ENCODE measurements at places on chromosomes 13 and 19.
A peak's percentile ranks its signal among the peaks of the same experiment; 100 is the strongest.

GRCh38 chr13:81551036-81551435, 1210.1 kb upstream of the SPRY2 start:
- DNase-seq = no peak

DNA sequence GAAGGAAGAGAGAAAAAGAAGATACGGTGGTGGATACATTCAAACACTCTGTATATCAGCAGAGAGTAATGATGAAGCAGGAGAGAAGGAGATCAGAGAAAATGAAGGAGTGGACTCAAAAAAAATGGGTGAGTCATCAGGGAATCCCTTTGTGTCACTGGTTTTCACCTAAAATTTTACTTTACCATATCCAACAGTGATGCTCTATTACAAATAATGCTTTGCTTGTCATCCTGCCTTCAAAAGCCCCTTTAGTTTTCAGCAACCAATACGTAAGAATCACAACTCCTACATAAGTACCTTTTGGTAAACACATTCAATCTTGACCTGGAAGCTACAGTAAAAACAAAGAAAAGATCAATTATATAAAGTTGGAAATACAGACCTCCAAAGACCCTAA, 88.8 kb downstream of the ENOX1 start:
- DNase-seq = no peak

DNA sequence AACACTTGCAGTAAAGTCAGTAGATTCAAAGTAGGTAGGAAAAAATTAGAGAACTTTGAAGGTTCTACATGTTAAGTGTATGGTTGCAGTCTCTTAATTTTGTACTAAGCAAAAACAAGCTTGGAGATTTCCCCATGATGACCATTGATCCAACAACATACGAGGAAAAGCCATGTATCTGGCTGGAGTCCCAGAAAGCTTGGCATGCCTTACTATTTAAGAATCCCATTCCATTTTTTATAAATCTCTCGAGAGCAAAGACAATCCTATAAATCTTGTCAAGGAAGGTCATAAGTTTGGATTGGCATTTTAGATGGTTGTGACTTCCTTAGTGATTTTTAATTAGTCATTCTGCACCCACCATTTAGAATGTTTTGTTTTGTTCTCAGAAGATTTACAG, 495.9 kb downstream of the GPC5 start:
- no peak for DNase-seq

- DNase-seq = no peak
Measured at GRCh38 chr13:51980908-51981307, 30.3 kb downstream of the ATP7B start.

DNA sequence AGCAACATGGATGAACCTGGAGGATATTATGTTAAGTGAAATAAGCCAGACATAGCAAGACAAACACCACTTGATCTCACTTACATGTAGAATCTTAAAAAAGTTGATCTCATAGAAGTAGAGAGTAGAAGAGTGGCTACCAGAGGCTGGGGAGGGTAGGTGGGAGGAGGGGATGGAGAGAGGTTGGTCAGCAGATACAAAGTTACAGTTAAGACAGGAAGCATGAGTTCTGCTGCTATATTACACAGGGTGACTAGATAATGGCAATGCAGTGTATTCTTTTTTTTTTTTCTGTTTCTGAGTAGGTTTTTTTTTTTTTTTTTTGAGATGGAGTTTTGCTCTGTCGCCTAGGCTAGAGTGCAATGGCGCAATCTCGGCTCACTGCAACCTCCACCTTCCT, 15.2 kb upstream of the THSD1 start:
- no peak for DNase-seq

DNA sequence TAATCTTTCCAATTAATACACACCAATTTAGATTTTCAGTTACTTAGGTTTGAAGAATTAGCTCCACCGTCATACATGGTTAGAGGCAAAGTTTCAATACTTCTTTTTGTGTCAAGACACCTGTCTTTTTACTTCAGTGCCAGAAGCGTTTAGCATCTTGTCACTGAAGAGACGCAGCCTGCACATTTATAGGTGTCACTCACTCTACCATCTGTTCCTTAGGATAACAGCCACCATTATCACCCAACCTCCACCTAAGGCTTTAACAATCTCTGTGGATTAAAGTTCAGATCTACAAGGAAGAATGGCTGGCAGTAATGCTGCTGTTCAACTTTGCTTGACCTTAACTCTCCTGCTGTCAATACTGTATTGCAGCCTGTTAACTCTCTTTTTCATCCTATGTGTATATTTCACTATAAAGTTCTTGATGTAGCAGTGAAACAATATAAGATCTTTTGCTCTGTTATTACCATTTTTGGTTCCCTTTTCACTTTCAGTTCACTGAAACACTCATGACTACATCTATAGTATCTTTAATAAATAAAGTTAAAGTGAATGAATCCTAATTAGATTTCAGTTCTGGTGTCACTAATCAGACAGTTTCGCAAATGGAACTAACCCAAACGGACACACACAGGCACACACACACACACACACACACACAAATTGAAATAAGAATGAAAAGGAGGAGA, 435.6 kb downstream of the PCDH9 start:
- DNase-seq = no peak

DNA sequence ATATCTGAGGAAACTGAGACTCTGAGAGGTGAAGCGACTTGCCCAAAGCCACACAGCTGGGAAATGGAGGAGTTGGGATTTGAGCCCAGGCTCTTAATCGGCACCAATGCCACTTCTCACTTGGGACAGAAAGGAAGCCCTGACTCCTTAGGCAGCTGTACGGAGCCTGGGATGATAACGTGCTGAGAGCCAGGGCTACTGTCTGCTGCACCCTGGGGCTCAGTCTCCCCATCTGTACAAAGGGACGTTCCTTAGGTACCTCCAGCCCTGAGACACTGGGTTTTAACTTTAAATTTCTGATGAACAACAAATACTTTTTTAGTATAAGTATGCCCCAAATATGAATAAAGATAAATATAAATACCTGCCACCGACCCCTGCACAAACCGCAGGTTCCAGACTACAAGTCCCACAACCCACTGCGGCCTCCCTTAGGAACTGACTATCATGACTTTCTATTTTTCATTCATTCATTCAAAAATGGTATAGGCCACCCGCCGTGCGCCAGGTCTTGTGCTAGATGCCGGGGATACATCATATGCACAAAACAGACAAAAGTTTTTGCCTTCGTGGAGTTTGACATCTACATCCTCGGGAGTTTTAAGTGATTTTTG, 776 bp upstream of the NCLN start:
- DNase-seq = peak; percentile 36

DNA sequence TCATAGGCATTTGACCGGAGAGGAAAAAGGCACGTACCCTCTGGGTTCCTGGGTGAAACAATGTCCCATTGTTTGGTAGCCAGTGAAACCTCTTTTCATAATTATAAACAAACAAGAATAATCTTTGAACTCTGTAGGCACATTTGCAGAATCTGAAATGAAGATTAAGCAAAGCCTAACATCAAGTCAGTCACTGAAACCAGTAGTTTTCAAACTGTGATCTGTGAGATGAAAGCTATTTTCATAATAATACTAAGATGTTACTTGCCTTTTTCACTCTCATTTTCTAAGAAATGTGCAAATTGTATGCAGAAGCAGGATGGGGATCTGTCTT, 105.4 kb downstream of the WDFY2 start:
- DNase-seq = no peak

- no peak for DNase-seq
Measured at GRCh38 chr13:112342841-112343361, 33.3 kb upstream of the SPACA7 start.

- no peak for DNase-seq
Measured at GRCh38 chr13:99652901-99653300, 151.6 kb downstream of the TM9SF2 start.

DNA sequence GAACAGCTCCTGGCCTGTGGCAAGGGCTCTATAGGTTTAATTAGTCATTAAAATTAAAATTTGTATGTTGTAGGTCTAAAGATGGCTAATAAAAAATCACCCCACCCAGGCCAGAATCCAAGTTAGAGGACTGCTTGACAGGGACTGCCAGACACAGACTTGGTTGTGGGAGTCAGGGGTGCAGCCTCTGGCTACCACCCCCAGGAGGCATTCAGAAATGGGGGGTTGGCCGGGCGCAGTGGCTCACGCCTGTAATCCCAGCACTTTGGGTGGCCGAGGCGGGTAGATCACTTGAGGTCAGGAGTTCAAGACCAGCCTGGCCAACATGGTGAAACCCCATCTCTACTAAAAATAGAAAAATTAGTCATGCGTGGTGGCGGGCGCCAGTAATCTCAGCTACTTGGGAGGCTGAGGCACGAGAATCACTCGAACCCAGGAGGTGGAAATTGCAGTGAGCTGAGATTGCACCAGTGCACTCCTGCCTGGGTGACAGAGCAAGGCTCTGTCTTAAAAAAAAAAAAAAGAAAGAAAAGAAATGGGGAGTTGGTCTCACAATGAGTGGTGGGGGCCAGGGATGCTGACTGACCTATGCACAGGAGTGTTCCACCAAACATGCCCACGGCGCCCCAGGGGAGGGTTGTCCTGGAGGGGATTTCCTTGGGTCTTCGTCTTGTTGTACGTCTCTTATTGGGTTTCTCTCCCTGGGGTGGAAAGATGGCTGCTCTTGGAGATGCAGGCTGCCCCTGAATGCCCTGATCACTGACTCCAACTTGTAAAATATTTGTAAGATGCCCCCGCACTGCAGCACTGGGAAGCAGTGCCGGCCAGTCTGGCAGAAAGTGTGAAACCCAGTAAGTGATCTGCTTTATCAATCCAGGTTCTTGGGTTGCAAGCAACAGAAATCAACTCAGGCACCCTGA, 68.8 kb downstream of the SIPA1L3 start:
- no peak for DNase-seq

DNA sequence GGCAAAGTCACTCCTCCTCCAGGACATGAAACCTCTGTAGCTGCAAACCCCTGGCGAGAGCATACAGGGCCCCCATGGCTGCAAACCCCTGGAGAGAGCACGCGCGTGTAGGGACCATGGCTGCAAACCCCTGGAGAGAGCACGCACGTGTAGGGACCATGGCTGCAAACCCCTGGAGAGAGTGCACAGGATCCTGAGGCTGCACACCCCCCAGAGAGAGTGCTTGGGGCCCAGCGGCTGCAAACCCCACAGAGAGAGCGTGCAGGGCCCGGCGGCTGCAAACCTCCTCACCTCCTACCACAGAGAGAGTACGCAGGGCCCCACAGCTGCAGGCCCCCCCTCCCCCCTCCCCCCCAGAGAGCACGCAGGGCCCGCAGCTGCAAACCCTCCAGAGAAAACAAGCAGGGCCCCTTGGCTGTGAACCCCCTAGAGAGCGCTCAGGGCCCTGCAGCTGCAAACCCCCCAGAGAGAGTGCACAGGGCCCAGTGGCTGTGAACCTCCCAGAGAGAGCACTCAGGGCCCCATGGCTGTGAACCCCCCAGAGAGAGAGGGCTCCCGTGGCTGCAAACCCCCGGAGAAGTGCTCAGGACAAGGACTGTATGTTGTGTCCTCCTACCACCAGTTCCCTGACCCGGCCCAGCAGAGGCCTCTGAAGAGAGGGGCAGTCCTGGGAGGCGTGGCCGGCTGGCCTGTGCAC, 7.3 kb downstream of the ADPRHL1 start:
- DNase-seq = no peak

DNA sequence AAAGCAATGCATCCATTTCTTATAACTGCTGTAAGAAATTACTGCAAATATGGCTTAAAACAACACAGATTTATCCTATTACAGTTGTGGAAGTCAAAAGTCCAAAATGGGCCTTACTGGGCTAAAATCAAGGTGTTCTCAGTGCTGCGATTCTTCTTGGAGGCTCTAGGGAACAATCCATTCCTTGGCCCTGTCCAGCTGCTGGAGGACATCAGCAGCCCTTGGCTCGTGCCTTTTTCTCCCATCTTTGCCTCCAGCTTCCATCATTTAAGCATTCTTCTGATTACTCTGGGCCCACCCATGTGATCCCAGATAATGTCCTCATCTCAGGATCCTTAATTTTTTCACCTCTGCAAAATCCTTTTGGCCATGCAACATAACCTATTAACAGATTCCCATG, 607.1 kb downstream of the DCT start:
- no peak for DNase-seq

DNA sequence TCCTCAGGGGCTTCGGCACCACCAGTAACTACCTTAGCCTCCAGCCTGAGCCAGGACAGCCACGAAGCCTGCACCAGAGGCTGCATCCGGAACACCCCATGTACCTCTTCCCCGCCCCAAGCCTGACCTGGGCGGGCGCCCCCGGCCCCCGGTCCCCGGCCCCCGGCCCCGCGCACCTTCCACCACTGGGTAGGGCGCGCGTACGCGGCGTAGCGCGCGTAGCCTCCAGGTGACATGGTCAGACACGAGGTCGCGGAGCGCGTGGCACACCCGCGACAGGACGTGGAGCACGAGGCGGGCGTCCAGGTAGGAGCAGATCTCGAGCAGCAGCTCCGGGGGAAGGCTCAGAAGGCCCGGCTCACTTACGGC, 450 bp downstream of the FBXW9 start:
- no peak for DNase-seq

GRCh38 chr13:32150794-32151193, 119.2 kb downstream of the FRY start:
- peak; percentile 92 for DNase-seq

DNA sequence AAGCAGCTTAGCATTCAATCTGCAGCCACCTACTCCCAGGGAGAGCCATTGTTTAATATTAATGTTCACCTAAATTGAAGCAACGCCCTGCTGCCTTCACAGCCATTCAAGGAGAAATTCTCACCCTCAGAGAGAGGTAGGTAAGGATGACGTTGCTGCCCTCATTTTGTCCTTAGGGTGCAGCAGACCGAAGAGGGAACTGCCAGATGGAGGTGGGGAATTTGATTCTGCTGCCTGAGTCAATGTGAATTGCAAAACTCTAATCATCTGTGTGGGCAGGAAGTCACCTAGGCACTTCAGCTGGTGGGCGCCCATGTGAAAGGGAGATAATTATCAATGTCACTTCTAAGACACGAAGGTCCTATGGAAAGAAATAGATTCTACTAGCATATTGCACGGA, 503.4 kb downstream of the TBC1D4 start:
- DNase-seq = no peak

GRCh38 chr13:32087955-32088747, 56.6 kb downstream of the FRY start:
- no peak for DNase-seq

- DNase-seq = no peak
Measured at GRCh38 chr13:76778853-76779252, 107.4 kb downstream of the KCTD12 start.

DNA sequence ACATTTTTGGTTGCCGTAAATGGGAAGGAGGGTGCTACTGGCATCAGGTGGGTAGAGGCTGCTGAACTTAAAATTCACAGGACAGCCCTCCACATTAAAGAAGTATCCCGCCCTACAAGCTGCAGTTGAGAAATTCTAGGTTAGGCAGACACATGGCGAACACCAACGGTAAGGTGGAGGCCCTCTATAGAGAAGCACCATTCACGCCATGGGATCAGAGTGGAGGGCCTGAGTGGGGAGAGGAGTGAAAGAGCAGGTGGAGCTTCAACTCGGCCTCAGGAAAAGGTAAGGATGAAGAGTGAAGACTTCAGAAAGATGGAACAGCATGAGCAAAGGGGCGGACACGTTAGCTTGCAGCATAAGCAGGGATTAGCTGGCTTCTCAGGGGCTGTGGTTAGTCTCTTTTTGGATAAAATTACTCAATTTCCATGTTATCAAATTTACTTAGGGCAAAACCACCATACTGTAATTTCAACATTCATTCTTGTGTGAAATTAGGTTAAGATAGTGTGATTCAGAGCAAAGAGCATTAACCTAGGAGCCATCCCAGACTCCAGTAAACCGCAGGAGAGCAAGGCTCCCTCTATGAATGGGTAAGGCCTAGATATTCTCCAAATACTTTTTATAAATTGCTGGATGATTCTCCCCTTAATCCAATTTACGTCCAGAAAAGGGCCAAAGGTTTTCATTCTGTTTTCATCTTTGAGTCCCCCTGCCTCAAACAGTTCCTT, 1.2 kb downstream of the EEF1AKMT1 start:
- DNase-seq = no peak
